ENCODE measurements at places on chromosomes 11 and 22.

DNA sequence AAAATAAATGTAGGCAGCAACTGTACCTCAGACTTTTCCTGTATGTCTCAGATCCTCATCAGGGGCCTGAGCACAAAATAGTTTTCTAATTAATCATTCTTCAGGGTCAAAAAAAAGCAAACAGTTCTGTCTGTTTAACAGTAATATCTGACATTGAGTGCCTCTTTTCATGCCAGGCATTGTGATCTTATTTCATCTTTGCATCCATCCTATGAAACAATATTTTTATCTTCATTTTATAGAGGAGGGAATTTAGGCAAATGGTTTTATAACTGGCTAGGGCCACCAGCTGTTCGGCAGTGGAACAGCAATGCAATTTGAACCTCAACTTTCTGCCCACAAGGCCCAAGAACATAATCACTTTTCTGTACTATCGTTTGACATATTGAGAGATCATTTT, 145.6 kb downstream of the WNT7B start:
- no peak for DNase-seq

GRCh38 chr11:100980156-100980555, 149.5 kb downstream of the PGR start:
- no peak for DNase-seq

DNA sequence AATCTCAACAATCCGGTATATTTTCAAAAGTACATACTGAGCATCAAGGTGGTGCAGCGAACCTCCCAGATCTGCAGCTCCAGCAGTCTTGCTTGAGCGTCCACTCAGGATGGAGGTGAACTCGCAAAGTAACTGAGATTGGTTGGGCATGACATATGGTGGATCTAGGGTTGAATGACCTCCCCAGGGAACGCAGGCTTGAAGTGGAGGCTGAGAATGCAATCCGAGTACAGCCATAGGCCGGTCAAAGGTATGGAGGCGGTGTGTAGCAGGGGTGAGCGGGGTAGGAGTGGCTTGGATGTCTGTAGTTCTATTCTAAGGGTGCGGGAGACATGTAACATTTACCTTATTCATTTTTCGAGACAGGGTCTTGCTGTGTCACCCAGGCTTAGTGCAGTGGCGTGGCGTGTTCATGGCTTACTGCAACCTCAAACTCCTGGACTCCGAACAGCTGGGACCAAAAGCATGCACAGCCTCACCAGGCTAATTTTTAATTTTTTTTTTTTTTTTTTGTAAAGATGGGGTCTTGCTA, 631 bp upstream of the C22orf39 start:
- no peak for DNase-seq

DNA sequence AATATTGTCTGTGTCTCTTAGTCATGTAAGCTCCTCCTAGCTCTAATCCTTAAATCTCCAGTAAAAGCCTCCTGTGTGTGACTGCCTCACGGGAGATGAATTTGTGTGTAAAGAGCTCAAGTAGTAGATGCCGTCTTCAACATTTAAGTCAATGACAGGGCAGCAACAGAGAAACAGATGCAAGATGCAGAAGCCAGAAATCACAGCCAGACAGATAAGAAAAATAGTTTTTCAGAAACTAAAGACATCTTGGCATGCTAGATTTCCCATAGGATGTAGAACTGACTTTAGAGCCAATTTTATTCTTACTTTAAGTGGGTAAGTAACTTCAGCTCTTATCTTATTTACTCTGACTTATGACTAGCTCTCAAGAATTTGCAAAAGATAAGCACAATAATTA, 652.8 kb downstream of the KCNA4 start:
- no peak for DNase-seq

DNA sequence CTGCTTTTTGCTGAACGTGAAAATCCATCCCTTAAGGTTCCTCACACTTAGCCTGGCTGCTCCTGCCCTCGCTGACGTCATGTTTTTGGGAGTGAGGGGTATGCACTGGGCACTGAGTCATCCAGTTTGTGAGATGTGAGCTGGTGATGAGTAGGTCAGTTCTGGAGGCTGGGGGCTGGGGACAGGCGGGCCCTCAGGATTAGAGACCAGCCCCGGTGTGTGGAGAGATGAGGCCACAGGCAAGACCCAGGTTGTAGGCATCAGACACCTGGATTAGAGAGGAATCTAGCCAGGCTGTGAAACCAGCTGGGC, 9.2 kb downstream of the KCNC1 start:
- no peak for DNase-seq

GRCh38 chr11:116697011-116697410, 75.8 kb downstream of the BUD13 start:
- no peak for DNase-seq

DNA sequence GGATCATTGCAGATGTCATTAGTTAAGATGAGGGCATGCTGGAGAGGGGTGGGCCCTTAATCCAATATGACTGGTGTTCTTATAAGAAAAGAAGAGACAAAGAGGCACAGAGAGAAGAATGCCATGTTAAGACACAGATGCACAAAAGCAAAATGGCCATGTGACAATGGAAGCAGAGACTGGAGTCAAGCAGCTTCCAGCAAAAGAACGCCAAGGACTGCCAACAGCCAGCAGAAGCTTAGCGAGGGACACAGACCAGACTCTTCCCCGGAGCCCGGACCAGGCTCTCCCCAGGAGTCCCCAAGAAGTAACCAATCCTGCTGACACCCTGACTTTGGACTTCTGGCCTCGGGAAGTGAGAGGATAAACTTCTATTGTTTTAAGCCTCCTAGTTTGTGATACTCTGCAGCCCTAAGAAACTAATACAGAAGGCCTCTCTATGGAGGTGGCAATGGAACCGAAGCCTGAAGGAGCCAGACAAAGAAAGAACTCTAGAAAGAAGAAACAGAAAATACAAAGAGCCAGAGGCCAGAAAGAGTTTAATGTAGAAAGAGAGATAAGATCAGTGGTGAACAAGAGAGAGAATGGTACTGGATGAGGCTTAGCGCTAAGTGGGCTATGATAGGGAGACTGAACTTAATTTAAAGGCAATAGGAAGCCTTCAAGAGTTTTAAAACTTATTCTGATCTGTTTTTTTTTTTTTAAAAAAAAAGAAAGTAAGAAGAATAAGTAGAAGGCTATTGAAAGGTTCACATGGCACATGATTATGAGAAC, 27.7 kb downstream of the PRCP start:
- DNase-seq: no peak

DNA sequence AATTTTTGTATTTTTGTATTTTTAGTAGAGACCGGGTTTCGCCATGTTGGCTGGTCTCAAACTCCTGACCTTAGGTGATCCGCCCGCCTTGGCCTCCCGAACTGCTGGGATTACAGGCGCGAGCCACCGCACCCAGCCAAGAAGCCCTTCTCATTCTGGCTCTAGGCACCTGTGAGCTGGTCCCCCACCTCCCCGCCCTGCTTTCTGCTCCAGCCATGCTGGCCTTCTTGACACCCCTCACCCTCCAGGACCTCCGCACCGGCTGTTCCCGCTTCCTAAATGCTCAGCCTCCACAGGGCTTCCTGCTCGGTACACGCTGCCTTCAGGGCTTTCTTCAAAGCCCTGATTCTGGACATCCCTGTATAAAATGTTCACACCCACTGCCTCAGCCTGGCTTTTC, 5.5 kb upstream of the FXYD2 start:
- no peak for DNase-seq

DNA sequence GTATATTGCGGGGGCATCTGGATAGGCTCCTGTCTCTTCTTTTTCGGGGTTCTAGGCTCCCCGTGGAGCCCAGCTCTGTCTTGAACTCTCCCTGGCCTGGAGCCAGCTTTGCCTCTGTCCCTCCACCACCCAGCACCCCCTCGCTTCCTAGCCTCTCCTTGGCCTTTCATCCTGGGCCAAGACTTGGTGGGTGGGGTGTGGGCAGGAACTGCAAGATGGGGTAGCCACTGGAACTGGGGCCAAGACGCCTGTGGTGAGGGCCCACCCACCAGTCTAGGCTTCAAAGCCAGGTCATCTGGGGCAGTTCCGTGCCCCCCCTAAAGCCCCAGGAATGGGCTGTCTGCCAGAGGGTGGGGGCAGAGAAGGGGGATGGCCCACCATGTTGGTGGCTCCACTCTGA, 1.7 kb upstream of the CRYBB1 start:
- DNase-seq: no peak

DNA sequence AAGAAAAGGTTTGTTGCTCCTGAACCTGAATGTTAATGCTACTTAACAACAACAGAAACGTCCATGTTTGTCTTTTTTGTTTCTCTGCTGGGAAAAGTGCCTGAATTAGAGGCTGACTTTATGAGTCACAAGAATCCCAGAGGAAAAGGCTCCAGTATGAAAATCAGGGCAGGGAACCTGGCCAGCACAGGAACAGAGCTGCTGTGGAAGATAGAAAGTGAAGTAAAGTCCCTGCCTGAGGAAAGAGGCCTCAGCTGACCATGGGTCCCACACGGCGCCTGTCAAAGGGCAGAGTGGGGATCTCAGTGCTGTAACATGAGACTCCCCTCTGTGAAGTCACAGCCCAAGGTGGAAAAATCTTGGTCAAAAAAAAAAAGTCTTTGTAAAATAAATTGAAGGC, 632.3 kb upstream of the CCDC90B start:
- no peak for DNase-seq

GRCh38 chr11:130144861-130145281, 14.7 kb upstream of the ST14 start:
- no peak for DNase-seq

DNA sequence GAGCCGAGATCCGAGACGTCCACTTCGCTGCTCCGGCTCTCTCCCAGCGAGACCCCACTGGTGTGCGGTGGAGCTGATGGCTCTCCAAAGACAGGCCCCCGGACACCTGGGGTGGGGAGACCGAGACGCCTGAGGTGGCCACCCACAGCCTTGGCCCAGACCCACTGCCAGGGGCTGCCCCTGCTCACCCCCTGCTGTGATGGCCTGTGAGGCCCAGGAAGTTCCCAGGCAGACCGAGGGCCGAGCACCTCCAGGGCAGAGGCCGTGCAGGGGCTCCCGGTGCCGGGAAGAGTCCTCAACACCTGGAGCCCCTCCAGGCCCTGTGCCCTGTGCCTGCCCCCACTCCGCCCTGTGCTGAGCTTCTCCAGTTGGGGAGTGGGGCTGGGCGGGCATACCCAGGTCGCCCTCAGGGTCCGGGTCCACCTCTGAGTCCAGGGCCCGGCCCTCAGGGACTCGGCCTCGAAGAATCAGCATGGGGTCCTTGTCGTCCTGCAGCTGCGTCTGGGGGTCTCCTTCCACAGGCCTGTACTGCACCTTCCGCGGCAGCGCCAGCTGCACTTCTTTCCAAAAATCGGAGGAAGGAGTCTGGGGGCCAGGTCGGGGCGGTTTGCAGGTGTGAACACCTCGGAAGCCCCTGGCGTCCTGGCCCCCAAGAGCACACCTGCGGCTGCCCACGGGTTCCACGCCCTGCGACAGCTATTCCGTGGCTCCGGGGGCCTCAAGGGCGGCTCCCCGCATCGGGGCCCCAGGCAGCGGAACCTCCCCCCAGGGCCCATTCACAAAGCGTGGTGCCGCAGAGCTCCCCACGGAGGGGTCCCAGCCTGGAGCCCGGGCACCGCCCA, 8.6 kb downstream of the SIGIRR start:
- no peak for DNase-seq

GRCh38 chr22:25023879-25024278, 71.4 kb downstream of the KIAA1671 start:
- no peak for DNase-seq

GRCh38 chr22:25563761-25564319, 635 bp upstream of the GRK3 start:
- DNase-seq: peak; percentile 21

- DNase-seq: no peak
These were observed 7.6 kb downstream of the AP2A2 start for GRCh38 chr11:933142-933851.

- DNase-seq: no peak
These were observed 19.7 kb upstream of the RAG2 start for GRCh38 chr11:36617543-36618362.

GRCh38 chr11:93903989-93904388, 53.6 kb upstream of the VSTM5 start:
- DNase-seq: no peak

All from hypothalamus (tissue), 51 donors.